Neural crest cell (in vitro differentiated cells): ENCODE measurements at places on chromosomes 4 and X.

- no peak for DNase-seq
Measured at GRCh38 chrX:77900688-77901087, 1.4 kb downstream of the COX7B start.

- DNase-seq, result no peak
Measured at GRCh38 chr4:62135565-62136156, 935.5 kb downstream of the ADGRL3 start.

- DNase-seq, result no peak
Measured at GRCh38 chr4:140116442-140117104, 37.4 kb downstream of the MAML3 start.

DNA sequence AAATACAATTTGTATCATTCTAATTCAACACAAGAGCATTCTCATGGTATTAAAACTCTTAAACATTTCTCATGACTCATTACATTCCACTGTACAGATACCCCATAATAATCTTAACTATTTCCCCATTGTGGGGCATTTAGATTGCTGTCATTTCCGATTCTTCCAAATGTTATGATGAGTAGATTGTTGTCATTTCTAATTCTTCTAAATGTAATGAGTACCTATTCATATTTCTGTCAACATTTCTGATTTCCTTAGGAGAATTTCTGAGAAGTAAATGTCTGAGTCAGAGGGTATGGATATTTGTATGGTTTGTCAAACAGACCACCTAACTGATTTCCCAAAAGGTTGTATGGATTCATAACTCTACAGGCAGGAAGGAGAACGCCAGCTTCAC is 8.3 kb downstream of the S100G start:
- DNase-seq, result no peak

GRCh38 chr4:8079916-8080753 is 78.5 kb downstream of the ABLIM2 start:
- DNase-seq, result no peak

GRCh38 chrX:81206476-81206875 is 4.6 kb downstream of the SH3BGRL start:
- no peak for DNase-seq

DNA sequence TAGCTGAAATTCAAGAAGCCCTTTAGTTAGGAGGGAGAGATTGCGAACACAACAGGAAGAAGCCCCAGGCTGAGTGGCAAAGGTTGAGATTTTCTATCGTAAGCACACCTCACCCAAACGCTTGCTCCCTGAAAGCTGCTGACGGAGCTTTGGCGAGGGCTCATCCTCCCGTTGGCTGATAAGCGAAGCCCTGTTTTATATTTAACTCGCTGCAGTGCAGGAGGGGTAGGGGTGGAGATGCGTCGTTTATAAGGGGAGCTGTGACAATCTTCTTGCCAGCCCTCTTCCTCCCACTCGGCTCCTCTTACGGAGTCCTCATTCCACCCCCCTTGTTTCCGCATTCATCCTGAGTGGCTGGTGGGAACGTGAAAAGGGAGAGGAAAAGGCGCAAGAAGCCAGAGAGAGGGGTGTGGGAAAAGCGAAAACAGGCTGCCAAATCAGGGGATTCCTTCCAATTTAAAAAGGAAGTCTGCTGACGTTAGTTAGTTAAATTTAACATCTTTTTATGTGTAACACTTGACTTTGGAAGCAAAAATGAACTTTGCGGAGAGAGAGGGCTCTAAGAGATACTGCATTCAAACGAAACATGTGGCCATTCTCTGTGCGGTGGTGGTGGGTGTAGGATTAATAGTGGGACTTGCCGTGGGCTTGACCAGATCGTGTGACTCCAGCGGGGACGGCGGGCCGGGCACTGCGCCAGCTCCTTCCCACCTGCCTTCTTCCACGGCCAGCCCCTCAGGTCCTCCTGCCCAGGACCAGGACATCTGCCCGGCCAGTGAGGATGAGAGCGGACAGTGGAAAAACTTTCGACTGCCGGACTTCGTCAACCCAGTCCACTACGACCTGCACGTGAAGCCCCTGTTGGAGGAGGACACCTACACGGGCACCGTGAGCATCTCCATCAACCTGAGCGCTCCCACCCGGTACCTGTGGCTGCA is at the start of gene ENPEP:
Gene ENPEP, plus strand, starts transcription at position 275 of the 938 bp plus-strand sequence. Its CDS starts 260 bp downstream, at position 535.
- DNase-seq, result no peak

DNA sequence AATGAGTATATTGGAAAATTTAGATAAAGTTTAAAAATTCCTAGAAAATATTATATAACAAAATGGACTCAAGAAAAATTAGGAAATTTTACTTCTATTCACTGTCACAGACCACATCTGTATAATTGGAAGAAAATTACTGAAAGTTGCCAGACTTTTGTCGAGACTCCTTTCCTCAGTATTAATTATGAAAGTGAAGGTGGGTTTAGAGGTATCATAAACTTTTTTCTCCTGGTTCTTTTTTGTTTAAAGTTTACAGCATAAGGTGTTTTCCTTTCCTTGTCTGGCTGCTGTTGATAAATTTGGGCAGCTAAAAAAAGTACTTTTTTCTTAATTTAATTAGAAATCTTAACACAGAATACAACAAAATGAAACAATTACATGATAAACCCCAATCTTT is 6.7 kb upstream of the TEX13D start:
- DNase-seq, result no peak

- no peak for DNase-seq
Measured at GRCh38 chrX:119817130-119817690, 25.8 kb upstream of the RPL39 start.

DNA sequence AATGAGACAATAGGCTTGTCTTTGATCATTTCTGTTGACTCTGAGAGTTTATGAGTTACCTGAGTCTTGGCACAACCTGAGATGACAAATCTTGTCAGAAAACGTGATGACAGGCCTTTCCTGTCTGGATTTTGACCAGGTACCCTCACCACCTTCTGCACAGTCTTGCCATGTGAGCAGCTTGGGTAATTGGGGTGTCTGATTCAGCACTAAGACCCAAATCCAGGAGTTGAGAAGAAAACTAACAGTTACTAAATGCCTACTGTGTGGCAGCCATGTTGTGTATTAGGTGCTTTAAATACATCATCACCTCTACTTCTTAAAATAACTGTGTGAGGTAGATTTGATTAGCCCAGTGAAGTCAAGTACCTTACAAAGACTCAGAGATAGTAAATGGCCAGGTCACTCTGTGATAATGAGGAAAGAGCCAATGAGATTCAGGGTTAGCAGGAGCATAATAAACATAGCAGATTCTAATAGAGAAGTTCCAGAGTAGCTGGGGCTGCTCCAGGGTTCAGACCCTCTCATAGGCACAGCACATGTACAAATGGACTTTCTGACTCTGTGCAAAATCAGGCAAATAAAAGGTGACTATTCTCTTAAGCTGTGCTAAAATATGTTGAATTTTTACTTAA is 2.8 kb downstream of the EREG start:
- DNase-seq, result no peak

- DNase-seq, result no peak
Measured at GRCh38 chrX:107878106-107878505, 52.4 kb downstream of the MID2 start.
